Bronchial smooth muscle cell (primary cell): ENCODE measurements at places on chromosomes 1 and 21. TPM values are rescaled to one million over a fixed set of nuclear protein-coding genes. Genes with fewer than 3 reads are reported as not detected.

The NCAM2 gene
- 2.8 and 3.9 TPM in 2 replicates for total RNA-seq

The DCDC2B gene
- not detected in 2 replicates for total RNA-seq

The TMEM50A gene
- total RNA-seq: 72.6 and 121 TPM in 2 replicates

The S100A2 gene
- total RNA-seq: 3.6 and 3.8 TPM in 2 replicates

The PODN gene
- total RNA-seq: 51.2 and 60.4 TPM in 2 replicates
